ENCODE measurements at places on chromosomes 2 and 18.

- DNase-seq = peak; percentile 90
Measured at GRCh38 chr18:77054288-77054605, 78.3 kb downstream of the MBP start.

DNA sequence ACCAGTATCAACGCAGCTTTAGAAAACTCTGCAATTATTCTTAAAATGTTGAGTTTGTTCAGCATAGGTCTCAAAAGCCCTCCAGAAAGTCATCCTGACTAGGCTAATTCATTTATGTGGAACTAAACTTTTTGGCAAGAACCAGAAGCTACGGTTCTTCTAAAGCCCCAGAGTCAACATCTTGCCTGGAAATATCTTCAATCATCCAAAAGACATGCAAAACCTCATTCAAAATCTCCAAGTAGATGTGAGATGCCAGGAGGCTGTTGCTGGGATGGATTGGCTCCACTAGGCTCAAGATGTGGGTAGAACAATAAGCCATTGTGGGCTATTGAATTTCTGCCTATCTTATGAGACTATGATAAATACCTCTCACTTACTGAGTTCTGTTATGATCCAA is 2.1 kb upstream of the SCG2 start:
- no peak for DNase-seq

DNA sequence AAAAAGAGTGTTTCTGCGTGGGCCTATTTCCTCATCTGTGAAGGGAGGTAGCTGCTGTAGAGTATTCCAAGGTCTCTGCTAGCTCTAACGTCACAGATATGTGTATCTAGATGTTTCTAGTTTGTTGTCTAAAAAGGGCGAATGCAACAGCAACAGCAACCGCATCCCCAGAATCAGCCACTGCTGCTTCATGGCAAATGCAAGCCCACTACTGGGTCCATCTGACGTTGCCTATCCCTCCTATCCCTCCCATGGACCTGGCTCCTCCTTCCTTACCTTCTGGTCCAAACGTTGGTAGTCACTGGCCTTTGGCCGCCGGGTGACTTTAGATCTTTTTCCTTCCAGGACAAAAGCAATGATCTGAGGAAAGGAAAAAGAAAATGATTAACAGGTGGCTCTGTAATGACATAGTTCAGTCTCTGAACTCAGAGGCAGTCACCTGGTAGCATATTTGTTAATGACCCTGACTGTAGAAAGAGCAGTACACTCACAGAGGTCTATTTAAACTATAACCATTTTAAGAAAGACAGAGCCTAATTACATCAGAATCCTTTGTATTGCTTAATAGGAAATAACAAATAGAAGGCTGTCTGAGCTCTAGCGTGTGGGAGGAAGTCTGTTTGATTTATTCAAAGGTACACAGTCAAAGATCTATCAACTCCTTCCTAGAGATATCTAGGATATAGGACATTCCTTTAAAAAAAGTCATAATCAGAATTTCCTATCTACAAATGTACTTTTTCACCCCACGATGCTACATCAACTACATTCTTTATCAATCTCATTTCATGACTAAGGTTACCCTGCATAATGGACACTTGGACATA is 2.9 kb downstream of the TGOLN2 start:
- no peak for DNase-seq

DNA sequence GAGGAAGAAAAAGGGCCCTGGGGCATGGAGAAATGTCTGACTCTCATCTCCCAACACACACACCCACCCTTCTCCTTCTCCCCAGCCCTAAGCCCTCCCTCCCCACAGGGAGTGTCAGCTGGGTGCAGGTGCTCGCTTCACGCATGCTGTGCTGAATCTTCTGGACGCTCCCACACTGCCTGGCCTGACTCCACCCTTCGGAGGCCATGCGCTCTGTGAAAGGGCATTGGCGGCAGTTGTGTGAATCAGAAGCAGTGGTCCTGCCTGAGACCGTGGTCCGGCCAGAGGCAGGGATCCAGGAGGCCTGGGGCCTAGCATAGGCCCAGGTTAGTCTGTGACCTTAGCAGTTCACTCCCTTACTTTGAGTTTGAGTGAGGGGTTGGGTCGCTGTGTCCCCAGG is 57.1 kb downstream of the LONRF2 start:
- DNase-seq = no peak

DNA sequence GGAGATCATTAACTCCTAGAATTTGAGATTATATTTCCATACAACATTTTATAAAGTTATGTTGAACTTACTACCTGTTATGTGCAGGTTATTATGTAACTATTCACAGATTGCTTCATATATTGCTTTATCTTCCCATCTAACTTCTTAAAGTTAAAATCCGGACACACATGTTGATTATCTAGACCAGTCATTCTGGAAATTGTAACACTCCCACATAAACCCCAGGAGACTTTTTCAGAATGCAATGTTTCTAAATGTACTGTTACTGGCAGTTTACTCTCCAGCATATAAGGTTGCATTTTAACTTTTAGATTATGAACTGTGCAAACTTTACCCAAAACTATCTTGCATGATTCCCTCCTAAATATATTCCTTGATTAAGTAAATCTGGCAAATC is 70.5 kb upstream of the FAM117B start:
- no peak for DNase-seq

GRCh38 chr2:233822781-233823730 is 31.3 kb downstream of the HJURP start:
- DNase-seq = no peak

- no peak for DNase-seq
Measured at GRCh38 chr2:207356567-207356966, 173.2 kb upstream of the CREB1 start.

DNA sequence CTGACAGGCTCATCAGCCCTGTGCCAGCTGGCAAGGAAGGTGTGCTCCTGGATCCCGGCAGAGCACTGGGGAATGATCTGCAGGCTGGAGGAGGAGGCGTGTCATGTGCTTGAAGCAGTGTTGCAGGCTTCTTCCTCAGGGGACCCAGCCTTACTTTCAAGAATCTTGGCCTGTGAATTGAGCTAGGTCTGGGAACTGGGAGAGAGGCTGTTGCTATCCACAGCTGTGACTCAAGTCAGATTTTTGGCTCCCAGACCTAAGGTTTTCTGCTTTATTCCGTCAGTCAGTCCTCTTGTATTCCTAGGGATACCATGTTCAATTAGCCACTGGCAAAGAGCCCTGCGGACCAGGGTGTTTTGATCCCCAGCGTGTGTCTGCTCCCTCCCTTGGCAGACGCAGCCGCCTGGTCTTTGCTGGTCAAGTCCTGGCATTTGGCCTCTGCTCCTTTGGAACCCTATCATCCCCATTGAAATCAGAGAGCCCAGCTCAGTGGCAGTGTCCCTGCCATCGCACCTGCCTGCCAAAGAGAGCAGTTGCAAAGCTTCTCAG is 32.4 kb downstream of the ASB1 start:
- no peak for DNase-seq

- DNase-seq = no peak
Measured at GRCh38 chr2:166464187-166464586, 29.9 kb downstream of the SCN7A start.

DNA sequence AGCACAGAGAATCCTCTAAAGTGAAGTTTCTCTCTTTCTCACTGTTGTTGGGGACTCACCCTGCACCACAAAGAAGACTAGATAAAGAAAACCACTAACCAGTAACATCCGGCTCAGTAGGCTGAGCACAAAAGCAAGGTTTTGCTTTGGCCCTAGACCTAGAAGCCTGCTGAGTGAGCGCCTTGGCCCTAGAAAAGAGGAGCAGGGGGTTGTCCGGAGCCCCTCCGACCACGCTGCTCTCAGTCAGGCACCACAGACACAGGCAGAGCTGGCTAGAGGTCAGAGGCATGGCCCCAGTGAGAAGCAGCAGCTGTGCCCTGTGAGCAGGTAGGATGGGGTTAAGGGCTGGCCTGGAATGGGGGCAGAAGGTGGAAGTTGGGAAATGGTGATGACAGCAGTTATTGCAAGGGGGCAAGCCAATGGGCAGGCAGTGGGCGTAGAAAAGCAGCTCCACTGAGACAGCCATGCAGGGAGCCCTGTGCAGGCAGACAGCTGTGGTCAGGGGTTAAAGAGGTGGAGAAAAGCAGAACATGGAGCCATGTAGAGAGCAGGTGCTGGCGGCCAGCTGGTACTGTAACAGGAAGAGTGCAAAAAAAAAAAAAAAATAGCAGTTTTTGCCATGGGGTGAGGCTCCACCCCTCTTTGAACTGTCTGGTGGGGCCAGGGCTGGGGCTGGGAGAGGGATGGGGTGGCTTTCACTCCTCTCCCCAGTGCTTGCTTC is 36.9 kb upstream of the SLC14A1 start:
- DNase-seq = no peak

DNA sequence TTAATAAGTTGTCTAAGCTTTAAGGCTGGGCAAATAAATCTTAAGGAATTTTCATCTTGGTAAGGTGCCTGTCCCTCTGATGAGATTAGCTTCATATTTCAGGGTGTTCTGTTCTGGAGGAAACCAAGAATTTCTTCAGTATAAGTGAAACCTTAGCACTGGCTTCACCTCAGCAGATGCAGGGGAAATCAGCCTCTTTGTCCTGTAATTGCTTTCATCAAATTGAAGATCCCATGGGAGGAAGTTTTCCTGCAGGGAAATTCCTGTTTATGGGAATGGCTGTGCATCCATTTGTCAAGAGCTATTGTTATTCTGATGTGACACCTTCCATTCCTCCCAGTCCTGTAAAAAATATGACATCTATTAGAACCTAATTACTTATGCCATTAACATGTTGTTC is 174.5 kb downstream of the PTPRM start:
- no peak for DNase-seq

- DNase-seq = no peak
Measured at GRCh38 chr2:230602562-230603230, 109.9 kb upstream of the CAB39 start.

GRCh38 chr2:105643405-105644173 is 101.1 kb upstream of the NCK2 start:
- no peak for DNase-seq

DNA sequence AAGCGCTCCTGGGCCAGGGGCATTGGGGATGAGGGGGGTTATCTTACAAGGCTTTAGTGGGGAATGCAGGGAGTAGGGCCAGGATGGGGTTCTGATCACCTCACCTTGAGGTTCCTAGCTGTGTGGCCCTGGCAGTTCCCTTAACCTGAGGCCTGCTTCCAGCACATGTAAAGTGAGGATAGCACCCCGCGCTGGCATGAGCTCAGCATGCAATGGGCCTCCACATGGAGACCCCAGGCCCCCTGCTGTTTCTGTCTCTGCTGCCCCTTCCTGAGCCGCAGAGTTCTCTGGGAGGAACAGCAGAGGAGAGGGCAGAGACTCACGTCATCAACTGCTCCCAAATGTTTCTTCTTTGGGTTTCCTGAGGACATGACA is 8.6 kb upstream of the TEX51 start:
- no peak for DNase-seq

DNA sequence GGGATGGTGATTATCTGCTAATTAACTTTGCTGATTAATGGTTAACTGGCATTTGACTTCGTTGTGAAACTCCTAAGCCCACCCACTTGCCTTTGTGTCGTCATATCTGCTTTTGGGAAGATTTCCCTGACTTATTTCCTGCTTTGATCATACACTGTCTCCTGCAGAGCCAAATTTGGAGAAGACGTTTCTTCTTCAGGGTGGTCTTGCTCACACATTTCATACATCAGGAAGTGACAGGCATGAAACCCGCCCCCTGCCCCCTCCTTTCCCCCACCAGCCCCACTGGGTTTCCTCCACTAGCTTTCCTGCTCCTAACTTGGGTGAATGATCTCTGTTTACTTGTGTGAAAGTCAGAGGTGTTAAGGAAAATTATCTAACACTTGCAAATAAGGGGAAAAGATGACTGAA is 300.1 kb downstream of the TSN start:
- no peak for DNase-seq

GRCh38 chr2:290090-290722 is 2.3 kb upstream of the ALKAL2 start:
- no peak for DNase-seq

DNA sequence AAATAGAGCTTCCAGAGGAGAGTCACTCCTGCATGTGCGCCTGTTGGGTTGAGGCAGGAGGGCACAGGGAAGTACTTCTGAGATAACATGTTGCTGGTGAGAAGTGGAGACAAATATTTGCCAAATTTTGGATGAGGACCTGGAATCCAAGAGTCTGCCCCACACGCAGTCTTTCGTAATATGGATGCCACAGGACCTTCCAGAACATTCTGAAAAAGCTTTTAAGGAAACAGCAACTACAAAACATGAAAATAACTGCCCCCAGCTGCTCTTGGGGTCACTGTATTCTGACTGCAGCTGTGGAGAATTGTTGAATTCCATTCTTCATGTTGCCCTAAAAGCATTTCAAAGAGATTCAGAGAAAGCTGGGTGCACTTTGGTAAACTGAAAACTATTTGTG is 227.5 kb downstream of the C1D start:
- no peak for DNase-seq

DNA sequence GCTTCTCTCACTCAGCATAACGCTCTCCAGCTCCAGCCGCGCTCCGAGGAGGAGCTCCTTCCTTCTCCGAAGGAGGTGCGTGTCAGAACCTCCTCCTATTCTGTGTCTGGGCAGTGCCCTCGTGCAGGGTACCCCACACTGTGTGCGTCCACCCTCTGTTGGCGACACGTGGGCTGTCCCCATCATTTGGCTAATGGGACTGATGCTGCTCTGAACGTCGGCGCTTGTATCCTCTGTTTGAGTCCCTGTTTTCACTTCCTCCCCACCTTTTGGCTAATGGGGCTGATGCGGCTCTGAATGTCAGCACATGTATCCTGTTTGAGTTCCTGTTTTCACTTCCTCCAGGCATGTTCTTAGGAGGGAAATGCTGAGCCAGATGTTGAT is 22.2 kb downstream of the KCNG2 start:
- DNase-seq = no peak

DNA sequence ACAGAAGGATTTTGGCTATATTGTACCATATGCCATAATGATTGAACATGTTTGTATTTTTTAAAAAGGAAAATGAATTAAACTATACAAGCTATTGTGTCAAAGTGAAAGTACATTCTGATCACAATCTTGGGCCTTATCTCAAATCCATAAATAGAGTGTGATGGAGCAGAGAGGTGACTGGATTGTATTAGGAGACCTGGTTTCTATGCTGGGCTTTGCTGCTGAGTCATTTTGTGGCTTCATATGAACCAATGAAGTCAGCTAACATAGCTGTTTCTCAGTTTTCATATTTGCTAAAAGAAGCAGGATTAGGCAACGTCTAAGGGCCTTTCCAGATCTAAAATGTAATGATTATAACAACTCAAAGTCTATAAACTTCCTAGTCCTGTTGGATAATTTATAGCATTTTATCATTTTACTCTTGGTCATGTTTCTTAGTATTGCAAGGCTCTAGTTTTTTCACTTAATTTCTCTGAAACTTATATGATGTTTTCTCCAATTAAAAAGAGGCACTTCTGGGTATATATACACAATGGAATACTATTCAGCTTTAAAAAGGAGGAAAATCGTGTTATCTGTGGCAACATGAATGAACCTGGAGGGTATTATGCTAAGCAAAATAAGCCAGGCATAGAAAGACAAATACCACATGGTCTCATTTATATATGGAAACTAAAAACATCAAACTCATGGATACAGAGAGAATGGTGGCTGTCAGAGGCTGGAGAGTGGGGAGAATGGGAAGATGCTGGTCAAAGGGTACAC is 112.3 kb downstream of the MEP1B start:
- no peak for DNase-seq

- DNase-seq = no peak
Measured at GRCh38 chr18:51323961-51324360, 126.5 kb upstream of the MEX3C start.

GRCh38 chr2:240991378-240992263 is 6.8 kb upstream of the SNED1 start:
- peak; percentile 44 for DNase-seq

GRCh38 chr2:160694631-160695030 is 201.0 kb upstream of the RBMS1 start:
- no peak for DNase-seq

- no peak for DNase-seq
Measured at GRCh38 chr2:145687442-145688134, 1167.7 kb upstream of the ZEB2 start.

All from NCI-H510A treated with DMSO at 0.1 percent for 48 hours (cell line).